ENCODE measurements at places on chromosomes 5 and 9. TPM values are rescaled to one million over a fixed set of nuclear protein-coding genes. Genes with fewer than 3 reads are reported as not detected.

- DNase-seq, result no peak
Observed at GRCh38 chr9:114112325-114112724, 13.2 kb upstream of the KIF12 start.

- no peak for DNase-seq
Observed at GRCh38 chr5:111167551-111167950, 56.6 kb upstream of the CAMK4 start.

DNA sequence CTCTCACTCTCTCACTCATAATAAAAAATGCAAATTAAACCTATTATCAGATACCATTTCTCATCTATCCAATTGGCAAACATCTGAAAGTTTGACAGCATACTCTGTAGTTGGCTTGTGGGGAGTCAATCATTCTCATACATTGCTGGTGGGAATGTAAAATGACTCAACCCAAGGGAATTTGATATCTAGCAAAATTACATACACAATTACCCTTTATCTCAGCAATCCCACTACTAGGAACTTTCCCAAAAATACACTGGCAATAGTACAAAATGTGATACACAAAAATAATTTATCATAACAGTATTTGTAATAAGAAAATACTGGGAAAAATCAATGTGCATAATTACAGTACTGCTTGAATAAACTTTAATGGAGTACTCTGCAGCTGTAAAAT is 731.3 kb downstream of the DTWD2 start:
- no peak for DNase-seq

GRCh38 chr9:70677055-70677735 is 262.7 kb upstream of the KLF9 start:
- DNase-seq, result no peak

GRCh38 chr5:133470841-133471240 is 141.5 kb downstream of the FSTL4 start:
- DNase-seq, result no peak

GRCh38 chr5:92917044-92917443 is 664.0 kb downstream of the NR2F1-AS1 start:
- no peak for DNase-seq

DNA sequence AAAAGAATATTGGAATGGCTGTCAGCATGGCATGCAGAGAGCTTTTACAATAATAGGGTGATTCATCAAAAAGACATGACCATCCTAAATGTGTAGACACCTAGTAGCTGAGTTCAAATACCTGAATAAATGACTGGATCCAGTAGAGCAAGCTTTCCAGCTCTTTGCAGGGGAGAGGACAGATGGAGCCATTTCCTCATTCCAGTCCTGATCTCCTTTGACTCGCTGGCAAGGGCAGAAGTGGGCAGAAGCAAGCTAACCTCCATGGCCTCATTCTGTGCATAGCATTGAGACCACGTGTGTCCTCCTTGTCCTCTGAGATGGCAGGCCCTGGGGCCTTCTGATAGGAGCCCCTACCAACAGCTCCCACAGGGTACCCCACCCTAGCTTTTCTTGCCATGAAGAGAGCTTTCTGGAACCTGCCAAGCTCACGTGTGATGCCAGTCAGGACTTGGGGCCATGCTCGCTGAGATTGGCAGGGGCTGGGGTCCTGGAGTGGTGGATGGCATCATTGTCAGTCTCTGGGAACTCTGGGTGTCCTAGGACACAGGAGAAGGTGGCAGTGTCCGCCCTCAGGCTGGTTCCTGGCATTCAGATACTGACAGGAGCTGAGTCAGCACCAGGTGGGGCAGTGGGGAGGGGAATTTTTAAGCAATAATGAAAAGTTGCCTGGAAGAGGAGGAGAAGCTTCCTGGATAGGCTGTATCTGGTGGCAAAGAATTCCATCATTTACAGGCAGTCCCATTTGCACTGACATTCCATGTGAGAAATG is 33.6 kb downstream of the WWC1 start:
- DNase-seq, result no peak

Gene MRPL41
- polyA plus RNA-seq, result 15.1 TPM

- DNase-seq, result no peak
Observed at GRCh38 chr9:77725046-77725694, 77.0 kb upstream of the GNA14 start.

Gene ADCY2
- 6.4 TPM for polyA plus RNA-seq

DNA sequence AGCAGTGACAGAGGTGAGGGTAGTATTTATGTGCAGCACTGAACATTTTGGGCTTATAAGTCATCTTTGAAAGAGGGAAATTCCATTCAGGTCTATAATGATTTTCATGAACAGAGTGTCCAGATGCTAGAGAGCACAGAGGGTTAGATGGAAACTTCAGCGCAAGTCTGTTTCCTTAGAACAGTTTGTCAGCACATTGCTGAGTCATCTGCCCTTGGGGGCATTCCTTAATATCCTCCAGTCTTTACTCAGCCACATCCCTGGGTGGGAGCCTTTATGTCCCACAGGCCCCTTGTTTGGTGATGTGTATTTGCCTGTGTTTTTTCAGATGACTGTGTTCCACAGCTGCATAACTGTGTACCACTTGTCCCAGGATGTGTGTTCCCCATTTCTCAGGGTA is 138.5 kb upstream of the S1PR3 start:
- no peak for DNase-seq

GRCh38 chr5:157115012-157115411 is 6.2 kb upstream of the HAVCR2 start:
- DNase-seq, result no peak

DNA sequence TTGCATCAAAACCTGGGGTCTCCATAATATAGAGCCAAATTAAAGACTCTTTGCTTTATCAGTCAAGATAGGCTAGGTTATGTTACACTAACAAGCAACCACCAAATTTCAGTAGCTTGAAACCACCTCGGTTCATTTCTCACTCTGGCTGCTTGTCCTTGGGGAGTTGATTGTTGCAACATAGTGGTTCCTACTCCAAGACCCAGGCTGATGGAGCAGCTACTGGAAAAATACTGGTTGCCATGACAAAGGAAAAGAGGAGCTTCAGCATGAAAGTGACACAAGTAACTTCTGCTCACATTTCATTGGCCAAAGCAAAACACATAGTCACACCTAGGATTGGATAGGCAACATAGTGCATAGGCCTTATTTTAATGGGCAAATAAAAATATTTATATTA is 18.5 kb upstream of the RCL1 start:
- no peak for DNase-seq

GRCh38 chr5:157912621-157913325 is 53.8 kb upstream of the CLINT1 start:
- DNase-seq, result no peak

Gene MEIKIN
- not detected for polyA plus RNA-seq

Gene PCA3
- 0.38 TPM for polyA plus RNA-seq

Gene C9orf50
- 0.75 TPM for polyA plus RNA-seq

Gene SURF1
- 43.4 TPM for polyA plus RNA-seq

- no peak for DNase-seq
Observed at GRCh38 chr5:150015415-150015814, 14.9 kb downstream of the HMGXB3 start.

DNA sequence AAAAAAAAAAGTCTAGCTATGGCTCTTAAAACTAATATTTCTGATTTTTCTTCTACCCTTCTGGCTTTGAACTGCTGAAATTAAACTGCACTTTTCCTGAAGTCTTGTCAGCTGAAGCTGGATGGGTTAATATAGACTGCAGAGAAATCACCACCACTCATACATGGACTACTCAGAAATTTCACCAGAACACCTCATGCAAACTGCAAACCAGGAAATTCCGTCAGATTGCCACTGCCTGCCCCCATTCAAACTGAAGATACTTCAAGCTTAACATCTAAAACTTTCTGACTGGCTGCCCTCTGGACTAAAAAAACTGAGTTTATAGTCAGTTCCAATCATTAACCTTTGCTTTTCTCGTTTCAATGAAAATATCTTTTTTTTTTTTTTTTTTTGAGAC is 11.6 kb upstream of the ANXA2R start:
- DNase-seq, result no peak

DNA sequence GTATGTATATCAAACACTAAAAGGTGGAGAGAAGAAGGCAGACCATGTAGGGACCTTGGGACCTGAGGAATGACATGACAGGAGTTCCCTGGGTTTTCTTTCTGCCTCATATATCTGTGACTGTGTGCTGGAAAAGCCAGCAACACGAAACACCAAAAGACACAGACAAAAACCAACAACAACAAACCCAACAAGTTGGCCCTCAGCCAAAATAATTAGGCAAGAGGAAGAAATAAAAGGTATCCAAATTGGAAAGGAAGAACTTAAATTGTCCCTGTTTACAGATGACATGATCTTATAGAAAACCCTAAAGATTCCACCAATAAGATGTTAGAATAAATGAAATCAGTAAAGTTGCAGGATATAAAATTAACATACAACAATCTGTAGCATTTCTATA is 21.7 kb downstream of the ABO start:
- no peak for DNase-seq

GRCh38 chr5:119269061-119269944 is 86.5 kb upstream of the TNFAIP8 start:
- DNase-seq, result peak; percentile 28

GRCh38 chr5:33742181-33742580 is 149.6 kb downstream of the ADAMTS12 start:
- DNase-seq, result no peak

Gene SLCO4C1
- 21.4 TPM for polyA plus RNA-seq

Gene PRRT1B
- polyA plus RNA-seq, result 0.79 TPM

Gene DBN1
- 166 TPM for polyA plus RNA-seq

Gene FOXD4L5
- 0.25 TPM for polyA plus RNA-seq

- no peak for DNase-seq
Observed at GRCh38 chr5:65078331-65078730, 309.6 kb downstream of the CWC27 start.
